CD4-positive, alpha-beta T cell treated with Interleukin-21 for 1 hour (primary cell): ENCODE measurements at places on chromosomes 3 and 15.

DNA sequence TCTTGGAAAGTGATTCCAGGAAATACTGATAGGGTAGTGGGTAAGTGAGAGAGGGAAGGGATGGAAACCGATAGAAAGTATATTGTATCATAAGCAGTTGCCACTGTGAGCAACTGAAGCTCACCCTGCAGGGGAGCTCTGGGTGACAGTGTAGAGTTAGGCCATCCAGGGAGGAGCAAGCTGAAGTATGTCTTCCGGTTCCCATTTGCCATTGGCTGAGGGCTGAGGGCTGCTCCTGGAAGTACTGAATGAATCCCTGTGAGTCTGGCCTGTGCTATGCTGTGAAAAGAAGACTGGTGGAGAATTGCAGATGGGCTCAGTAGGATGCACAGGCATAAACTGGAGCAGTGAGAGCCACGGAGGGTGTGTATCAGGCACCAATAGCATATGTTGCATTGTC, 348.3 kb downstream of the MFSD1 start:
- DNase-seq, result no peak

GRCh38 chr3:13204177-13204581, 130.9 kb upstream of the IQSEC1 start:
- DNase-seq, result no peak

- no peak for DNase-seq
Measured at GRCh38 chr15:38696790-38697495, 132.3 kb upstream of the RASGRP1 start.

GRCh38 chr3:145294572-145294971, 866.4 kb downstream of the PLOD2 start:
- no peak for DNase-seq

DNA sequence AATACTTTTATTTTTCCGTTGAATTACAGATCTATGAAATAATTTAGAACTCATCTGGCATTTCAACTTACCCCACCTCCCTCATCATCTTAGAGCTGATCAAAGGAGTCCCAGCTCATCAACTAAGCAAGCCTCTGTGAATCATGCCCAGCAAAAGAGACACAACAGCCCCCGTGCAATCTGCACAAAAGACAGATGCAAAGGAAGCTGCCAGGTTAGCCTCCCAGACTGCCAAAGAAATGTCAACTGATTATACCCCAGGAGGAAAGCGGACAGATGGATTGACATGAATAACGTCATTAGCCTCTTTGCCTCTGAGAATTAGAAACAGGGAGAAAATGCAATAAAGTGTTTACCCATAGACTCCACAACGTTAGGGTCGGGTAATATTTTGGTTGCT, 75.0 kb downstream of the GABRB3 start:
- no peak for DNase-seq

- DNase-seq, result no peak
Measured at GRCh38 chr15:57048930-57049549, 130.6 kb downstream of the TCF12 start.

GRCh38 chr15:66630801-66631351, 65.1 kb upstream of the LCTL start:
- DNase-seq, result no peak

DNA sequence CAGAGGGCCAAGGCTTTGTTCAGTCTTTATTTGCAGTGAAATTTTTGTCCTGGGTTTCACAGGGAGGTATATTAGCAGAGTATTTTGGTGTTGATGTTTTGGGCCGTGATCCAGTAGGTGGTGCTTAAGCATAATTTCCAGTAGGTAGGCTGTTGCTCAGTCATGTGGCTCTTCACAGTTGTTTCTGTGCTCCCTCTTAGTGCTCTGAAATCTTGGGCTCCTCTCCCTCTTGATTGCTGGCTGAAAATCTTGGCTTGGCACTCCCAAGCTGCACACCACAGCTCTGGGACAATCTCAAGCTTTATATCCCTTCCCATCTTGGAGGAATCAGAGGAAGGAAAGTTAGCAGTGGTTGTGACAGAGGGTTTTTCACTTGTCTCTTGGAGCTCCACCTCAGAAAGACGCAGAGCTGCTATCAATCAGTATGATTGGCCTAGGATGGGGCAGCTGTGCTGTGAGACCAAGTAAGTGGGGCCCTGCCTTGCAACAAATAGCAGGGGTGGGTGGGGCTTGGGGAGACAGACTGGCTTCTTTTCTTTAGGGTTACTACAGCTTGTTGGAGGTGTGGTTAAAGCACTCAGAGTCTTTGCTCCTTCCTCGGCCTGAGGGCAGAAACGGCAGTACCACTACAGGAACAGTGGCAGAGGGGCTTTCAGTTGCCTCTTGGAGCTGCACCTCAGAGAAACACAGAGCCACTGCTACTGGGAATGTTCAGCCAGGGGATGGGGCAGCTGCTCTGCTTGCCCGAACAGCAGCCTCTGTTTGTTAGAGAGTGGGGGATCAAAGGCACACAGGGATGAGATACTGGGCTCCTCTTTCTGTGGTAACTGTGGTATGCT, 627.0 kb downstream of the SI start:
- no peak for DNase-seq
